Hypothalamus (tissue), 51 donors: ENCODE measurements at places on chromosomes 4 and X.

DNA sequence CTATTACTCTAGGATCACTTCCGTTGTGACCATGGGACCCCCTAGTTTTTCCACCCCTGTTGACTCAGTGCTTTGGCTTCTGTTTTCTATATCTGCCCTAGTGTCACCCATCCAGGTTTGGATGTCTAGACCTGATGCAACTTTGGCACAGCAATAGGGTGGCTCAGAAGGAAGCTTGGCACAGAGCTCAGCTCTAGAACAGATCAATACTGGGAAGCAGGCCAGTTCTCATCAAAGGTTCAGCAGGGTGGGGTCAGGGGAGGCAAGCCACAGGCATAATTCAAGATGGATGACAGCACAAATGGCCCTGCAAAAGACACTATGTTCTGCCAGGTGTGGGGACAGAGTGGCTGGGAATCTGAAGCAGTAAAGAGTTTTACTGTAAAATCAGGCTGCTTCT, 74.2 kb upstream of the EGFL6 start:
- DNase-seq = no peak

DNA sequence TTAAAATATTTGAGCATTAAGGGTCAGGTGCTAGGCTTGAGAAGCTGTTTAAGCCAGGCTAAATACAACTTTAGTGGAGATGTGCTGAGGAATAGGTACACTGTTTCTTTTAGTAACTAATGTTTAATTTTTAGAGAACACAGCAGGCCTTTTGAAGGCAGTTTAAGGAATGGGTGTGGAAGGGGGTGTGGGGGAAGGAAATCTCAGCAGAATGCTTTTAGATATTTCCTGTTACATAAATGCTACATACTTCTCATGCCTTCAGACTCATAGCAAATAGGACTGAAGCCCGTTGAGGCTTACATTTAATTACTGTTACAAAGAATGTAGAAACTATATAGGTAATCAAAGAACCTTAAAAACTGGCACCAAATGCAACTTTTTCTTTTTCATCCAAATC, 66.3 kb downstream of the WWC2 start:
- no peak for DNase-seq

- DNase-seq = no peak
These were observed 122.5 kb downstream of the UCHL1 start for GRCh38 chr4:41379230-41379629.

- DNase-seq = no peak
These were observed 80.6 kb downstream of the AFF1 start for GRCh38 chr4:87015416-87015815.

DNA sequence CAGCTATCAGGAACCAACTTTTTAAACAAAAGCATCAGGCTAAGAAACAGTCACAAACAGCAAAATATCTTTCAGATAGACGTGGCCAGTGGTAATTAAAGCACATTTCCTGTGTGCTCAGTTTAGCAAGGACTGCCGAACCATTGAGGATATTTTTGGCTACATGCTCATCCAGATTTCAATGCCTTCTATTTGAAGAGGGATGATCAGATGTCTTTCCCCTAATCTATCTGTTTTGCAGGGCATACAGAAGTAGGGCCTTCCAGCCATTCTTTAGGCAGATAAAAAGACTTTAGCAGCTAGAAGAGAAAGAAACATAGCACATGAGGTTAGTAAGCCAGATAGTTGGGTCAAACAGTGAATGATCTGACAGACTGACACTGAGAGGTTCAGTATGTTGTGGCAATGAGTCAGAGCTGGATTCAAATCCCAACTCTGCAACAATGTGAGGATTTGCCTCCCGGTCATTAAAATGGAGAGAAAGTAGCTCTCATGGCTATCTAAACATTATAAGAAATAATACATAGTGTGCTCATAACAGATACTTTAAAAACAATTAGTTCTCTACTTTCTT, 100.0 kb upstream of the PRKG2 start:
- DNase-seq = no peak

- DNase-seq = no peak
These were observed 57.4 kb downstream of the LGI2 start for GRCh38 chr4:24973404-24973746.

DNA sequence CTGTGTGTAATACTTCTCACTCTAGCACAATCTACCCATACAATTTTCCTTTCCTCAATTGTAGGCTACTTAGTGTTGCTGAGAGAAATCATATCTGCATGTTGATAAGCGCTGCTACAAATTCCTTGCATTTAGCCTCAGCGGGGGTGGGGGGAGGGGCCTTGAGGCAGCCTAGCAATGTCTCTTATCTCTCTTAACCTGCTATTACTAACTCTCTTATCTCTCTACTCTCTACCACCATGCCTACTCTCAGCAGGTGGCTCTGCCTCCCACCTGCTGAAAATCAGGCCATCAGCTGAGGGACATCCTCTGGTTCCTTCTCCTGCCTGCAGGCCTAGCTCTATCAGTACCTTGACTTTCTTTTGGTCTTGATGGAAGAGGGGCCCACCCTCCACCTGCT, 98.9 kb downstream of the GPR82 start:
- no peak for DNase-seq

DNA sequence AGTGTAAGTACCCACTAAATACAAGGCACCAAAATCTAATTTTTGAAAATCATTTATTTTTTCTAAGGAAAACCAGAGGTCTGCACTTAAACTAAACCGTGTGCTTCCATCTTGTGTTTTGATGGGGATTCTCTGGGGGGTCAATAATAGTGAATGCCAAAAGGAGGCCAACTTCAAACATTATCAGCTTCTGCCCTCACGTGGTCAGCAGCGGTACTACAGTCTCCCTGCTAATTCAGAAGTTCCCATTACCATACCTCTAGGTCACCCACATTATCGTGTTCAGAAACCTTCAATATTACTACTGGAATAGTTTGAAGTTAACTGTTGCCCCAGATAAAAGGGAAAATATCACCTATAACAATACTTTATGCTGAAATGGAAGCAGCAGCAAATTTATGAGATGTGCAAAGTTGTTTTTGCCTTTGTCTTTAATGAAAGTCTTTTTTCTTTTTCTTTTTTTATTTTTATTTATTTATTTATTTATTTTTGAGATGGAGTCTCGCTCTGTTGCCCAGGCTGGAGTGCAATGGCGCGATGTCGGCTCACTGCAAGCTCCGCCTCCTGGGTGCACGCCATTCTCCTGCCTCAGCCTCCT, 17.3 kb downstream of the CTPS2 start:
- DNase-seq = peak; percentile 8

DNA sequence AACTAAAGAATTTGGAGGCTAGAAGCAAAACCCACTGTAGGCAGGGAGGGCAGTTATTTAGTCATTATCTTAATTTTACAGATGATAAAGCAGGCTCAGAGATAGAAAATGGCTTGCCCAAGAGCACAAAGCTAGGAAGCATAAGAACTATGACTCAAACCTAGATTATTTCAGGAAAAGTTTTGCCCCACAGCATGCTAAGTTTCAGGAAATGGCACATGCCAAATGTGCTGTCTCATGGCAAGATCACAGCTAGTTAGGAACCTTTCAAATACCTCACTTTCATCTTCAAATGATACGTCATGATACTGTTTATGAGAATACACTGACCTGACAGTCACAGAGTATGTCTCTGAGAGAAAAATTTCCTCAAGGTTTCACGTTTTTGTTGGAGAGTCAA, 78.5 kb upstream of the SPANXC start:
- DNase-seq = no peak

DNA sequence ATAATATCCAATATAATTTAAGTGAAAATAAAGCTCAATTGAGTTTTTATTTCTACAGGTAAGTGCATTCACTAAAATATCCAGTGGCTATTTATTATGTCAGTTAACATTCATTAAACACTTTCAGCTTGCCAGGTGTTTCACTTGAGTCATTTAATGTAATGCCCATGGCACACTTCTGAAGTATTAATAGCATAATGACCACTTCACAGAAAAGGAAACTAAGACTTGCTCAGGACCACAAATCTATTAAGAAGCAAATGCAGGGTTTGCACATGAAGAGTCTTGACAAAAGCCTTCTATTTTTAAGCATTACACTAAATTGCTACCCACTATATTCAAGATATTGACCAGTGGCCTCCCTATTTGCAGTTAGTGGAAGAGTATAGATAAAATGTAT, 612.7 kb downstream of the KCTD8 start:
- DNase-seq = no peak

GRCh38 chr4:10283761-10284160, 167.2 kb upstream of the WDR1 start:
- DNase-seq = no peak

DNA sequence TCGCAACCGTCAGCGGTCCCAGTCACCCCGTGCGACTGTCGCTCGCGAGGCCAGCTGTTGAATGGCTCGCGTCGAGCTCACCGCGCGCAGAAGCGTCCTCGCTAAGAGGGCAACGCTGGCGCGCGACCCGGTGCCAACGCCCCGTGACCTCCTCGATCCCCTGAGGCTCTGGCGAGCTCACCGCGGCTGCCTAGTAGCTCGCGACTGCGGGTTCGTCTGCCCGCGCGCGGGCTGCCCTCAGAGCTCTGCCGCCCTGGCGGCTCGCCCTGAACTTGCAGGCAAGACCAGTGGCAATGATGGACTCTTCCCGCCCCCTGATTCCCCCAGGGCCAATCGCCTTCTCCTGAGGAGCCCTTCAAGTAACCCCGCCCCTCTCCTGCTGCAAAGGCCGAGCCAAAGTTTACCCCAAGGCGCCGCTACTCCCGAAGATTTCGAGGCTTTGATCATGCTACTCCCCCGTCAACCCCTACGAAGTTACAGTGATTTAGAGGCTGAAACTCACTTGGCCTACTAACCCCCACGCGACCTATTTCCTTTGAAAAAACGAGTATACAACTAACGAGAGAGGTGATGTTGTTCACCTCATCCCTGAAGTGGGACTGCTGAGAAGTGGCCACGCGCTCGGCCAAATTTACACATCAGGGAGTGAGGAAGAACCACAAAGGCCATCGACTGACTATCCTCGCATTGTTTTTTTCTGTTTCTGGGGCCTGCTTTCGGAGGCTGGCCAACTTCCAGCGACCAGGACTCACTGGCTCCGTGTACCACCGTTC, 37.5 kb downstream of the PGRMC1 start:
- no peak for DNase-seq

GRCh38 chr4:62709618-62710252, 1509.6 kb downstream of the ADGRL3 start:
- no peak for DNase-seq

- DNase-seq = no peak
These were observed 550.7 kb upstream of the SLIT2 start for GRCh38 chr4:19700992-19701391.

DNA sequence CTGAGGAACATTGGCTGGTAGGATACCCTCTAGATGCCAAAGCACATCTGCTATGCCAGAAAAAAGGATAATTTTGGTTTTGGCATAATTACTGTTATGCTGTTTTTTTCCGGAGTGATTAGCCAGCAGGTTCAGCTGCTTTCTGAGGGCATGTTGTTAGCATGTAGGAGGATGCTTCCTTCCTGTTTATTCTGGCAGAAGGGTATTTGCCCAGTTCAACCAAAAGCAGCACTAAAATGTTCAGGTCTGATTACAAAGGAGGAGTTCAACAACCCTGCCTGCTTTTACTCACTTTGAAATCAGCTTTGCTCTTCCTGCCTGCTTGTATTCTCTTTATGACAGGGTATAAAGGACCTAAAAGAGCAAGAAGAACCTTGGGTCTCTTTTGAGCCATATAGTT, 21.9 kb downstream of the ERCC6L start:
- DNase-seq = no peak

DNA sequence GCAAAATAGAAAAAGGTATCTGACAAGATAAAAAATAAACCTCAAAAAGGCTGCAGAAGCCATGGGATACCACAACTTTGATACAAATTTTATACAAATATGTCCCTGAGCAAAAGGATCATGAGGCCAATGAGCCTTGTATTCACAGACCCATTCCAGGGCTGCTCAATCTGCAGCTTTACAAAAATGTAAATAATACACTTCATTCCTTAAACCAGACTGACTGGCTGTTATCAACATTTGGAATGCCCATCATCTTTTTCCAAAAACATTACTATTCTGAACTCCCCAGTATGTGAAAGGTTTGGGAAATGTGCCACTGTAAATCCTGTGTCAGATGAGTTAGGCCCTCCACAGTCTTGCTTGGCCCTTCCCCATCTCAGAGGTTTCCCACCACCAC, 25.5 kb downstream of the SCARB2 start:
- DNase-seq = no peak

DNA sequence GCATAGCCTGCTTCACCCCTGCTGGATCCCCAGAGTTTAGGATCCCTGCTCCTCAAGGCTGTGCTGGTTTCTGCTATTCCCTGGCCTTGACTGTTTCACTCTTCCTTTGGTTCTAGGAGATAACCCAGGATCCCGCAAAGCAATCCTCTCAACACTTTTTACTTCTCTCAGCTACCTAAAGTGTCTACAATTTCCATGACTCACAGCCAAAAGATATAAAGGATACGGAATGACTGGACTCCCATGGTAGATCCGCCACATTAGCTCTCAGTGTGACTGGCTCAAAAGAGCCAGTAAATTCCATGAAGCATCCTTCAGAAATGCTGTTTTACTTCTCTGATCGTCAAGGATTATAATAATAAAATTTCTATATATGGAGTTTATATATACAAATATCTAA, 66.3 kb upstream of the TMEM164 start:
- no peak for DNase-seq

DNA sequence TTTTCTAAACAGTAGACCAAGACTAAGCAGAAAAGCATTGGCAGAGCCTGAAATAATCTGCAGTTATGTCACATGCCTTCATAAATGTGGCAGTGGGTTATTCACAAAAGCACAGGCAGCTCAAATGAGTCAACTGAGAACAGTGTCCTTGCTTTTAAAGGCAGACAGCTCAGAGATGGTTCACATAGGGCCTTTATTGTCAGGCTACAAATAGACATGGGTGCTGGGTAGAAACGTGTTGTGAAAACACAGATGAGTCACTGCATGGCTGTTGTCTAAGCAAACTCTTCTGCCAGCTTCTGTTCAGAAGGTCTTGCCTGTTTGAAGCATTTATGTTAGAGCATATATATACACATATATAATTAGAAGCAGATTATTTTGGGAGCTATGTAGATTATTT, 118.0 kb downstream of the SLC4A4 start:
- DNase-seq = no peak

- no peak for DNase-seq
These were observed 51.6 kb upstream of the BLTP1 start for GRCh38 chr4:122100508-122100907.

- DNase-seq = no peak
These were observed 30.4 kb downstream of the DCTD start for GRCh38 chr4:182886768-182887167.

DNA sequence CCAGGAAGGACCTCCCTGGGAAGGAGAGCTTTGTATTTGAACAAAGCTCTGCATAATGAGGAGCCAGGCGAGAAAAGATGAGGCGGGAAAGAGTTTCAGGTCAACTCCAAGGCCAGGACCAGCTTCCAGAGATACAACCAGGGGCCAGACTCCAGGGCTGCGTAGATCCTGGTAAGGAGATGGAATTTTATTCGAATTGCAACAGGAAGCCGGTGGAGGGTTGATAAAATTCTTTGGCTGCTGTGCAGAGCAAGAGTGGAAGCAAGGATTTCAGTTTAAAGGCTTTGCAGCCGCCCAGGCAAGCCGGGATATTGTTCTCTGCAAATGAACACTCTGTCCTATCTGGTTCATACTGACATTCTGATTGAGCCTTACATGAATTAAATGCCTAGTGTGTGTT, 40.2 kb upstream of the CBR4 start:
- DNase-seq = no peak
